ENCODE measurements at places on chromosomes 1 and 21. TPM values are rescaled to one million over a fixed set of nuclear protein-coding genes. Genes with fewer than 3 reads are reported as not detected.

- peak; percentile 36 for DNase-seq
These were observed 251.4 kb downstream of the FAM72C start for GRCh38 chr1:143720087-143721023.

Gene TMEM269
- 0.03 TPM for polyA plus RNA-seq

DNA sequence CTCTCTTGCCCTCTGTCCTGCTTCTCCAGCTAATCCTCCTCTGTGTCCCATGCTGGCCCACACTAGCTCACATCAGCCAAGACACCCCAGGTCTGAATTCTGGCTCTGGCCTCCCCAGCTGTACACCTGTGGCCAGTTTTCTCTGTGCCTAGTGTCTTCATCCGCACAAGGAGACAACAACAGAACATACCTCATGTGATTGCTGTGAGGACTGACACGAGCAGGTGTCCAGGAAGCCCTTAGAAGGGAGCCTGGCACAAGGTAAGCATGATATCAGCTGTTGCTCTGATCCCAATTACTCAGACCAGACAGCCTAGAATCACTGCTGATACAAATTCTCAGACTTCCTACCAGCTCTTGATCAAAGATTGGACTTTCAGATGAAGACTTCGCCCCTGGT lies 71.2 kb upstream of the GJB5 start:
- DNase-seq, result no peak

DNA sequence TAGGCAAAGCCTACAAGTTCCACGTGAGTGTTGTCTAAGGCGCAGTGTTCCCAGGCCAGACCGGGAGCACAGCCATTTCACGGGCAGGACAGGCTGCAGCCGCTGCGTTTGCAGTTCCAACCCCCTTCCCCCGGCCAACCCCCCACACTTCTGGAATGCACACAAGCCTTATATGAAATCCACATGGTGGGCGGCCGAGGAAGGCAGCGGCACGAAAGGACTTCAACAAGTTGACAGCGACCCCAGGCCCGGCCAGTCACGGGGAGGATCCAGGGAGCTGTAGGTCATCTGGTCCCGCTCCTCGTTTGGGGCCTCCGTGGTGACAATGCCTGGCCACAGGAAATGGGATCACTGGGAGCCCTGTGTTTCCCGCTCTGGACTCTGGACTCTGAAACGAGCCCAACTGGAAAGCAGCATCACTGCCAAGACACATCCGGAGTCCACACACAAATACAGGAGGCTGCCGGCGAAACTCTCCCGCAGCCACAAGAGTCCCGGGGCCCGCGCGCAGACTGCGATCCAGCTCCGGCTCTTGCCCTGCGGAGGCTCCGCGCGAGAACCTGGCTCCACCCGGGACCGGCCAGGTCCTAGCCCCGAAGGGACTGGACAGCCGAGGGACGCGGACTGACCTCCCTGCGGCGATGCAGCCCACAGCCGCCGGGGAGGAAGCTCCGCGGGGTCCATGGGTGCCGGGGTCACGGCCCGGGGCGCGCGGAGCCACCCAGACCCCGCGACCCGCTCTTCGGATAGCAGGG lies 794 bp downstream of the NID1 start:
- DNase-seq, result peak; percentile 78

GRCh38 chr1:72481420-72481970 lies 199.2 kb upstream of the NEGR1 start:
- DNase-seq, result no peak

GRCh38 chr1:213221209-213221608 lies 170.2 kb downstream of the RPS6KC1 start:
- DNase-seq, result no peak

DNA sequence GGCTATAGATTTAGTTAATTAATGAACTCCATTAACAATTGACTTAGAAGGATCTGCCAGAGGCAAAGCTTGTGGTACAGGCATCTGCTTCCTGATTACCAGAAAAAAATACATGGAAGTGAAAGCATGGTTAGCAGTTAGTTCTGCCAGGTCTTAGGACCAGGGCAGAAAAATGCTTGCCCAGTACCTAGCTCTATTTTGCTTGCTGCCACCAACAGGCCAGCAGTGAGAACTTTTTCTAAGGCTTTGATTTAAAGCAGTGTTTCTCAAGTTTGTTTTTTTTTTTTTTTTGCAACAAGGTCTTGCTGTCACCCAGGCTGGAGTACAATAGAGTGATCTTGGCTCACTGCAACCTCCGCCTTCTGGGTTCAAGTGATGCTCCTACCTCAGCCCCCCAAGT lies 16.4 kb upstream of the MTF1 start:
- DNase-seq, result peak; percentile 16

DNA sequence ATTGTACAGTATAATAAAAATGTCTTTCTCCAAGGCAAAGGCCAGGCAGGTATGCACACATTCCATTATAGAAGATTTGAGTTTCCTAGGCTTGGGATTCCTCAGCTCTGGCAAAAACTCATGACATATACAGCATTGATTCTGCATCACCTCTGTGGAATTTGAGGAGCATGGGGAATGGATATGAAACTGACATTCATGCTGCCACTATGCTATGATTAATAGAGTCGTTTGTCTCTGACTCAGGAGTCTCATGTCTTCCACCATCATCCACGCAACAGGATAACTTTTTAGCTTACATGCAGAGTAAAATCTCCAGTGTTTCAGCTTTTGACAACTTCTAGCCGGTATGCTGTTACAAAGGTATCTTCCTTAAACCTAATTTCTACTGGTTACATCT lies 49.8 kb upstream of the ADORA3 start:
- no peak for DNase-seq

Gene HPCAL4
- polyA plus RNA-seq, result 0.10 TPM

GRCh38 chr1:6358757-6359201 lies 34.8 kb downstream of the ACOT7 start:
- peak; percentile 64 for DNase-seq

Gene PTPN14
- 0.54 TPM for polyA plus RNA-seq

DNA sequence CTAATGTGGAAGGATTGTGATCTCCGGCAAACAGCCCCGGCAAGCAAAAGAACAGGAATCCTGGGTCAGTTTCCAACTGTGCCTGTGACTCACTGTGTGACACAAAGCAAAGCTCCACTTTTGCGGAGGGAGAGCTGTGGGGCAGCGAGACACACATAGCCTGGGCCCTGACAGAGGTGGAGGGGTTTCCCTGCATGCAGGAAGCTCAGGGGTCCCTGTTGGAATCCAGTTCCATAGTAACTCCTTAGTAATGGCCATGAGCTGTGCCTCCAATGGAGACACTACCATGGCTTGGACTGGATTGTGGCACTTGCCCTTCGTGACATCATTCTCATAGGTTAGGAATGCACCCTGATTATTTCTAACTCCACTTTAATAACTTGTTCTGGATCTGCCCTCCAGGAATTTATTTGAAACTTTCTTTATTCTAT lies 47.0 kb upstream of the ATF3 start:
- DNase-seq, result no peak

DNA sequence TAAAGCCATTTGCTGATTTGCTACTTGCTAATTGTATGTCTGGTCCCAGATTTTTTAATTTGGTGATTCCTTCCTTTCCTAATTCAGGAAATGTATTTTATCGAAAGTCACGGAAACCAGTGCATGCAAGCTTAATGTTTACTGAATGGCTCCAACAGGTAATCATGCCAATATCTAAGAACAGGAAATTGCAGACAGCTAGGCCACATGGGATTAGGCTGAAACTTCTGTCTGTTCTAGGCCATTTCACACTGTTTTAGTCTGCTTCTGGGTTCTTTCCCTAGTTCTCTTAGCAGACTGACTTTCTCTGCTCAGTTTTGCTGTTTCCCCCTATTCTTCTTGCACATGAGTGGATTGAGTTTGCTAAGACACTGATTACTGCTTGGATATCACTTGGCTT lies 111.4 kb downstream of the NTNG1 start:
- DNase-seq, result no peak

Gene GDAP2
- polyA plus RNA-seq, result 9.8 TPM

GRCh38 chr1:94305704-94306103 lies 68.3 kb upstream of the ARHGAP29 start:
- DNase-seq, result no peak

DNA sequence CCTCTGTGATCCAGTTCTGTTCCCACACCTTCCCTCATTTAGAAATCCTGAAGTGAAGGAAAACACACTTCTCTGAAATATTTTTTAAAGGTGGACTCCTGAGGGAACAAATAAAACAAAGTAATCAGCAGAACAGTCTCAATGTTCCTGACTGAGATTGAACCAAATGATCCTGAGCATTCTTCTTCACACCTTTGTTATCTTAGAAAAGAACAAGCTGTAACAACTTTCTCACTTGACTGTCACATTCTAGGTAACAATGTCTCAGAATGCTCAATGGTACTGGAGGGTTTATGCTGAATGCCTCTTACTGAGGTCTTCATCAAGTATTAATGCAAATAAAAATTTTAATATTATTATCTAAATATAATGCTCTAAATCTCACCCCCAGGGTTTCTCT lies 40.4 kb upstream of the RGS2 start:
- no peak for DNase-seq

- DNase-seq, result no peak
These were observed 22.5 kb downstream of the MIER1 start for GRCh38 chr1:66947267-66947666.

DNA sequence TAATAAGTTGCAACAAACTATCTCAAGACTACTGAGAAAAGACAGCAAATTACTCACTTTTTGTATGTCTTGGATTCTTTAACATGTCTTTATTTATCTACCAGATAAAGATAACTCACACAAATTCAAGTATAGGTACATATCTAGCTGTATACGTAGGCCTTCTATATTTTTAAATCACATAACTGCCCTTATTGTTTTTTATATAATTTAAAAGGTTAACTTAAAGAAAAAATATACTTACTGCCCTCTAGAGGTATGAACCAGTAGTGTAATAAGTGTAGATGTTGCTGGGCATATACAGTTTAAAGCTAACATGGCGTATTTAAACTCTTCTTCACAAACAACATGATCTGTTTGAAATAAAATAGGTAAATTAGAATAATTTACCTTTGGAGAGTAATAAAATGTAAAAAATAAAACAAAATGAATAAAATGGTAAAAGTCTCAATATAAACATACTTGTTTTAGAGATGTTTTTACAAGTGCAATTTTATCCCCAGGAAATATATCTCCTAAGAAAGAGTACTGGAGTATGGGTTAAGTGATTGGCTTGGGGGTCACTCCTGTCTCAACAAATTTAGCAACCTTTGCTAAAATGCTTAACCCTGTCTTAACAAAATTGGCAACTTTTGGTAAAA lies 235.2 kb downstream of the KCNT2 start:
- DNase-seq, result peak; percentile 32

DNA sequence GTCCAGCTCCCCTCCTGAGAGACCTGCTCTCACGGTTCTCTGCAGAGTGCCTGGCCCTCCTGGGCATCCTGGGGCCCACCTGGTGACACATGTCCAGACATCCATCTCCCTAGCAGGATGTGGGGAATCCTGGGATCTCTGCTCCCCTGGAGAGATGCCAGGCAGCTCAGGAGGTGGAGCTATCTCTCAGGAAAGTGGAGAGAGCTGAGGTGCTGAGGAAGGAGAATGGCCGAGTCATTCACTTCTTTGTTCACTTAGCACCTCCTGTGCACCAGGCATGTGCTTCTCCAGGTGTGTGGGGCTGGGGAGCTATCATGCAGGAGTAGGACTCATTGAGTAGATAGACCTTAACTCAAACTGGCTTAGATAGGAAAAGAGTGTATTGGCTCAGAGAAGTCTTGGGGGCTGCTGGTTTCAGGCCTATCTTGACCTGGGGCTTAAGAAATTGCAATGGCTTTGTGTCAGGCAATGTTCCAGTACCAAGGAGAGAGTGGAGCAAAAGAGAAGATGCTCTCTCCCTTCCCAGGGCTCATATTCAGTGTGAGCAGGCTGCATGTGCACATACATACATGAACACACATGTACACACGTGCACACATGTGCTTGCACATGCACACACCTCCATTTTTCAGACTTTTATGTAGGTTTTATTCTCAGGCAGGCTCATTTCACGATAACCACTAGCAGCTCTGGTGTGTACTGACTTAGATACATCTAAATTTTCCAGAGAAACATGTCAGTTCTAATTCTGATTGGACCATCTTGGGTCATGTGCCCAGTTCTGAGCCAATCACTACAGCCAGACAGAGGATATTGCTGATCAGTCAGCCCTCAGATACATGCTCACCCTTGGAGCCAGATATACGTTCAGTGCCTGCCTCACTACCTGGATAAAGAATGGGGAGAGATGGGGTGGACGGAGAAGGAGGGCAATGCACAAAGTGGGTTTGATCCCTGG lies 437.6 kb downstream of the PTPRU start:
- no peak for DNase-seq

GRCh38 chr1:161497961-161498360 lies 7.3 kb upstream of the FCGR2A start:
- DNase-seq, result no peak

DNA sequence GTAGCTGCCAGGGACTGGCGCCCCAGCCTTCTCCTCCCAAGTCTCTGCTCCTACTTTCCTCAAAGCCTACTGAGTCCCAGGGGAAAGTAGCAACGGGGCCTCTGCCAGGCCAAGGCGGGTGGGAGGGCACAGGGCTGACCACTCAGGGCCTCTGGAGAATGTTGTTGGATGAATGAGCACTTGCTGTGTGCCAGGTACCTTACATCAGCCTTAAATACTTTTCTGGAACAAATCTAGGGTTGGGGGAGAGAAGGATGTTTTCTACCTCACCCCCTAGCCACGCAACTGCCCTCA lies 119.3 kb upstream of the ZBTB40 start:
- no peak for DNase-seq

DNA sequence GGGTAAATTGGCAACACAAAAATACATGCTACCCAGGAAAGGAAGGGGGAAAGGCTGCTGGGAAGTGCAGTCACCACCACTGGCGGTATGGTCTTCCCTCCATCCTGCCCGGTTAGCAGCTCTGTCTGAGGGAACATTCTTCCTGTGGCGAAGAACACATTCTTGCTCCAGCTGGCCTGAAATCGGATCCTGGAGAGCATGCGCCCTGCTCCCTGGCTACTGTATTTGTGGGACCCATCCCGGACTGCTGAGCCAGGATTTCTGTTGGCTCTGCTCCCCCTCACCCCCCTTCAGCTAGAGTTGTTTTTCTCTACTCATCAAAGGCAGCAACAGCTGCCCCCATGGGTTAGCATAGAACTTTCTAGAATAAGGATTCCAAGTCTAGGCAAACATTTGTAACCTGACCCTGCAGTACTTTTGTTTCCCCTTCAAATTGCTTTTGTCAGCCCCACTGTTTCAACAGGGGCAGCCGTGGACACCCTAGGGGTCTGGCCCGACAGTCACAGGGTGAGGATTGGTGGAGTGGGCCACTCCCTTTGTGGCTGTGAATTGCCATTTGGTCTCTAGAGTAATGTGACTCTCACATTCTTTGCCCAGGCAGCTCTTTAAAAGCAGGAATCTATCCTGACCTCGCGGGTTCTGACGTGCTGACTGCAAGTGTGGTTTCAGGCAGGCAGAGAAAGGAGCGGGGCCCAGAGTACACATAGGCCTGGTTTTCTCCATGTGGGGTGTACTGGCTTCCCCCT lies 157.7 kb downstream of the TOMM20 start:
- DNase-seq, result no peak

Gene PLEKHN1
- 0.72 TPM for polyA plus RNA-seq

- no peak for DNase-seq
These were observed 5.7 kb downstream of the ADGRL2 start for GRCh38 chr1:81806432-81806770.

GRCh38 chr1:94385308-94385929 lies 32.8 kb upstream of the ABCD3 start:
- no peak for DNase-seq

GRCh38 chr1:74486036-74486435 lies 26.4 kb downstream of the LRRC53 start:
- DNase-seq, result no peak

GRCh38 chr1:159421821-159422220 lies 10.2 kb upstream of the OR10J4 start:
- DNase-seq, result no peak

GRCh38 chr1:117930484-117930883 lies 945 bp downstream of the WDR3 start:
- DNase-seq, result peak; percentile 44

All from small intestine (tissue), 16 donors.